Stimulated activated CD4-positive, alpha-beta T cell treated with anti-CD3 and anti-CD28 coated beads, TNF-alpha, amount 100 ng/mL, for 1 hour (primary cell): ENCODE measurements at places on chromosomes 16 and 17.
A peak's percentile ranks its signal among the peaks of the same experiment; 100 is the strongest.

DNA sequence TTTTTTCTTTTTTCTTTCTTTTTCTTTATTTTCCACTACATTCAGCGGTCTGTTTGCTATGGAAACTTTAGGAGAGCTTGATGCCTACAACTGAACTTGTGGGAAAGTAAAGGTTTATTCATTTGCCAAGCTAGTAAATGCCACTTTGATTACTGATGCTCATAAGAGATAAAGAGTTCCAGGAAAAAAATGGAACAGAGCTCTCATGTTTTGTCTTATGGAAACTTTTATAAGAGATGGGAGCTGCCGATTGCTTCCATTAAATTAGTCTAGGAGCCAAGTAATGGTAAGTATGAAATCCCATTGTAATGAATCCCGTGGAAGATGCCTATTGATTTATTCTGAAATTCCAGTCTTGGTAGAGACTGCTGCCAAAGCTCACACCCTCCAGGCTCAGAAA, 7.1 kb downstream of the ANKFN1 start:
- no peak for DNase-seq

DNA sequence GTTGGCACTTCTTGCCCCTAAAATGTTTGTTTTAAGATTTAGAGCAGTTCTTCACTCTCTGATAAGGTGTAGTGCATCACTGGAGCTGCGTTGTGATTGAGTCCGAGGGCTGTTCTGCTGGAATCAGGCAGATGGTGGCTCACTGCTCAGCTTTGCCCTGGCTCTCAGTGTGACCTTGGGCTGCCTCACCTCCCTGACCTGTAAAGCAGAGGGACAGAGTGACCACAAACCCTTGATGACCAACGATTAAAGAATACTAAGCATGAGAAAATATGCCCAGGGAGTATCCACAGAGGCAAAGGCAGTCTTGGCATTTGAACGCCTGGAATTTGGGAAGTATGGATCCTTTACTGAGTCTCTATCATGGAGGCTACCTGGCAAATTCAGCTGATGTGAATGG, 18.1 kb downstream of the CMIP start:
- DNase-seq, result no peak

DNA sequence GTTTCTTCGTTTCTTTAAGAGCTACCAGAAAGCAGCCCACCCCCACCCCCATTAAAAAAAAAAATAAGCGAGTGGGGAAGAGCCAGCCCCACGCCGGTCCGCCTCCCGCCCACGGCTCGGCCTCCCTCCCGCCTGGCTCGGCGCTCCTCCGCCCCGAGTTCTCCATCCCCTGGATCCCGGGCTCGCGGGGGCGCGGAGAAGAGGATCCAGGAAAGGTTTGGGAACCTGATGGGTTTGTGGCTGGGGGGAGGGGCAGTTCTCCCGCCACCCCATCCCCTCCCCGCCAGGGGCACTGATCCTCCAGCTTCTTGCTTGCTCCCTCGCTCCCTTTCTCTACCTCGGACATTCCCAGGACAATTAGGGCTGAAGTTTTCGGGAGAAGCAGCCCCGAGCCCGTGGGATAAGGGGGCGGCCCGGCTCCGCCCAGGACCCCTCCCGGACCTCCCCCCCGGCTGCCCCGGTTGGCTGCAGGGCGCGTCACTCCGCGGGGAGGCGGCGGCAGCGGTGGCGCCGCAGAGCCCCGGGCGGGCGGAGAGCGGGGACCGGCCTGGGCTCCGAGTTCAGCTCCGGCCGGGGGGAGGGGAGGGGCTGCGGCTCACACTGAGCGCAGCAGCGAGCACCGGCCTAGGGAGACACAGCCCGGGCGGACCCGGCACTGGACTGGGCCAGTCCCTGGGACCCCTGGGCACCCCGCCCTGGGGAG, 1.0 kb upstream of the SALL1 start:
- DNase-seq, result no peak

GRCh38 chr17:53470626-53471025, 352.1 kb upstream of the KIF2B start:
- no peak for DNase-seq

DNA sequence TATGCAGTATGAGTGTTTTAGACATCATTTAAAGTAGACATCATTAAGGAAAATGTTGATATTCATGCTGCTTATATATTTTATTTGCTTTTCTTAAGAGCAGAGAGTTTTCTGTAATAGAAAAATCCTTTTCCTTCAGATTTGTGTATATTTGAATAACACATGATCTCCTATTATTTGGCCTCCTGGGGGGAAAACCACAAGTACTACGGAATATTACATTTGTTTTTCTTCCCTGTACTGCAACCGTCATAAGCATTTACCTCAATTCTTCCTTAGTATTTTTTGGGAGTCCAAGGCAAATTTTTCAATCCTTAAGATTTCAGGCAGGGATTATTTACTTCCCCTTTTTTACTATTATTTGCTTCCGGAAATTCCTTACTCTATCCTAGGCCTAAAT, 6.0 kb downstream of the RSPRY1 start:
- no peak for DNase-seq

DNA sequence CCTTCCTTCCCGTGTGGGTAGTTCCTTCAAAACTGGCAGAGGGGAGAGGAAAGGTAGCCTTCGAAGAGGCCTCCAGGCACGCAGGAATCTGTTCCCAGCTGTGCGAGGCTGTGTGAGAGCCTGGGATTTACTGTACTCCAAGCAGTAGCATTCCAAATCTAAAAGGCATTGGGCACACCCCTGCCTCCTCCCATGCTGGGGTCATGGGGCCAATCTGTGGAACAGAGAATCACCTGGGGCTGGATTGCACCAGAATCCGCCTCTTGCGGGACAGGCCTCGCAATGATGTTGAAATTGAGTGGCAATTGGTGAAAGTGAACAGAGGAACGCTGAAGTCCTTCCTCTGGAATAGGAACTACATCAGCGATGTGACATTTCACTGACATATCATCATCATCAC, 72.5 kb upstream of the IRX3 start:
- DNase-seq, result no peak

- no peak for DNase-seq
Measured at GRCh38 chr16:77041468-77041867, 149.5 kb upstream of the MON1B start.

- DNase-seq, result peak; percentile 13
Measured at GRCh38 chr17:77666881-77667395, 291.6 kb upstream of the TNRC6C start.

- DNase-seq, result no peak
Measured at GRCh38 chr16:57651344-57652333, 16.5 kb upstream of the ADGRG3 start.

DNA sequence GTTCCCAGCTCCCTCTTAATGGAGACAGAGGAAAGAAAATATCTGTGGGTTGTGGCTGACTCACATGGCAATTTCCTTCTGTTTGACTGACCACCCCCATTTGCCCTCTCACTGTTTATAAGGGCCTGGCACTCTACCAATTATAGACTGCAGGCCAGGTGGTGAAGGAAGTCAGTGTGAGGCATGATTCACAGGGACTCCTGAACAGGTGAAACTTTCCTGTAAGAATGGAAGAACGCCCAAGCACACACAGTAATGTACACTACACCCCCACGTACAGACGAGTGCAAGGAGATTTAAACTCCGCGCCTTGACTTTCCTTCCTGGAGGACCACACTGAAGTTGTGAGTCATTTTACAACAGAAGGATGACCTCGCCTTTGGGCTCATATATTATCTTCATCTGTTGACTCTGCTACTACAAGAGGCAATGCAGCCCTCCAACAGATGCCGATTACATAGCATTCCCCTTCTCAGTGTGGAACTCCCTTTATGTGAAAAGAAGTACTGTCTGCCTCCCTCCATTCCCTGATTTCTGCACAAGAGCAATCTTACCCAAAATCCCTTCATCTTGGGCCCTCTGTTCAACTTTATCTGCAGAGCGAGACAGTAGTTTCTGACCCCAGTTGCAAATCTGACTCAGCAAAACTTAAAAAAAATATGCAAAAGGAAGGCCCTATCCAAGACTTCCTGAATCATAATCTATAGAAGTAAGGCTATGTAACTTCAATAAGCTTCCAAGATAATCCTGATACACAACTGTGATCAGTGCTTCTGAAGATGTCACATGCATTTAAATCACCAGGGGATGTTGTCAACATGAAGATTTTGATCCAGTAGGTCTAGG, 163.6 kb downstream of the SHISA6 start:
- DNase-seq, result no peak

DNA sequence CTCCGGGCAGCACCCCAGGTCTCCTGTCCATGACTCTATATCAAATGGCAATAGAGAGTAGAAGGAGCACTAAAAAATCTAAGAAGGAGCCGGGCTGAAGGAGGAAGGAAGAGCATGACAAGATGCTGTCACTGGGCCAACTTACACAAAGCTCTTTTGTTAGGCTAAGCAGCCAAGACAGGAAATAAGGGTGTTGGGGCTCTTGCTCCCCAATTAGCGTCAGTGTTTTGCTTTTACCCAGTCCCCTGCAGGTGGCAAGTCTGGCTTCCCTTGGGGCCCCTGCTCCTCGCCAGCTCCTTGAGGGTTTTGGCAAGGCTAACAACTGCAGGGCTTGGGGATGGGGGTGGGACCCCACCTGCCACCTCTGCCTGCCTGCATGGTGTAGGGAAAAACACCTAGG, 120.5 kb downstream of the CCT6B start:
- DNase-seq, result no peak

DNA sequence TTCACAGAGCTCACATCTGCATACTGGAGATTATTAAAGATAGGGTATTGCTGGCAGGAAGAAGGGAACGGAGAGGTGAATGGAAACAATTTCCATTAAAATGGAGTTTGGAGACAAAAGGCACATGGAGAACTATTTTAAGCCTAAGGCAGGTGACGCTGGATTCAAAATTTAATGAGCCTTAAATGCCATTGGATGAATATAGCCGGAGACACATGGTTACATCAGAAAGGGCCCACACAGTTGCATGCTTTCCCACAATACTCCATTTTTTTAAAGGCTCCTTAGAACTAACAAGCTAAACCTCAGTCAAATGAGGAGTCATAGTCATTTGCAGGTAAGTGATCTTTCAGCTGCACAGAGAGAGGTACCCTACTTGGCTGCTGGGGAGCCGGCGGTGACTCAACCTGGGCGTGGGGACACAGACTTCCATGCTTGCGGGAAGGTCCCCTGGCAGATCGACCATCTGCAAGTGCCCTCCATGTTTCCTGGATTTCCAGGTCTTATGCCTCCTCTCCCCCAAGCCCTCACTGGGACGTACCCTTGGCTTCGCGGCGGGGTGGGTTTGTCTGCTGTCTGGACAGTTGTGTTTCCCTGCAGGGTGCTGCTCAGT, 259.2 kb downstream of the CBLN1 start:
- no peak for DNase-seq

GRCh38 chr16:9053006-9053601, 38.3 kb upstream of the HAPSTR1 start:
- no peak for DNase-seq

DNA sequence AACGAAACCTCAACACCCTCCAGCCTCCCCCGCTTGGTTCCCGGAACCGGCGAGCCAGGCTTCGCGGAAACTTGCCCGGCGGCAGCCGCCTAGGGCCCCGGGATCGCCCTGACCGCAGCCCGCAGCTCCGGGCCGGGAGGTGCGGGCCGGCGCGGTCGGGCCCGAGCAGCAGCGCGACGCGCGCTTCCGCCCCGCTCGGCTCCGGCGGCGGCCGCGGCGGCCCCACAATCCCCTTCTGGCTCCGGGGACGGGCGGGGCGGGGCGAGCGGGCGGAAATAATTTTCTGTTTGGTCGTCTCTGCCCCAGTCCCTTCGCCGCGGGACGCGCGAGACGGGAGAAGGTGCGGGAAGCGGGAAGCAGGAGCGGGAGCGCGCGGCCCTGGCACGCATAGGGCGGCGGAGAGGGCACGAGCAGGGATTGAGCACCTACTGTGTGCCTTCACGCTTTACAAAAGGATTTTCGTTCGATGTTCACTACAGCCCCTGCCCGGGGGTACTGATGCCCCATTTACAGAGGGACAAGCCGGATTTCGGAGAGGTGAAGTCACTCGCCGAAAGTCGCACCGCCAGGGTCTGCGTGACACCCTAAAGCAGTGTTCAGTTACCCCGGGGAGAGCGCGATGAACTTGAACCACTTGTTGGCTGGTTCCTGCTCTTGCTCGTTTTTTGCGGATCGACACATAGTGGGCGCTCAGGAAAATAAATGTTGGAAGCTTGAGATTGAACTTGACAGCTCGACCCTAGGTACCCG, 2.7 kb upstream of the MLLT6 start:
- DNase-seq, result peak; percentile 67

DNA sequence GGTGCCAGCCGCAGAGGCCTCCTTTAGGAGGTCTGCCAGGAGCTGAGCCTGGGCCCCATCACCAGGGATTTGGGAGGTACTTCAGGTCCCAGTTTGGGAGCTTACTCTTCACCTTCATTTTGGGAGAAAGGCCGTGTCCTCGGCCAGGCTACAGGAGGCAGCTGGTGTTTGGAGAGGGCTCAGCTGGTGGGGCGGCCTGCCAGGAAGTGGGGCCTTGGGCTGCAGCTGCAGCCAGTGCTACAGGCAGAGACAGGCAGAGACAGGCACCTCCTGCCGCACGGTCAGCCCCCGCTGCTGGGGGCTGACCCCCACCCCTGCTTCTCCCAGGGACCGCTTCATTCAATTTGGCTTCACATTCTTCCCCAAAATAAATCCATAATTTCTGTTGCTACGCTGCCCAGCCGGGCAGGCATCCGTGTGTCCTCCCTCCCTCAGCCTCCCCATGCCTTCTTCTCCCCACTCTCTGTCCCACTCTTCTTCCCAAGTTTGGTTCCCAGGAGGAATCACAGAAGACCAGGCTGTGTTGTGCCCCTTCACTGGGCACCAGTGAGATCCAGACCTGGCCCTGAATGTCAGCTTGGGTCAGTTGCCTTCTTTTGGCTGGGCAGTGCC, 6.1 kb downstream of the TMEM235 start:
- DNase-seq, result no peak

DNA sequence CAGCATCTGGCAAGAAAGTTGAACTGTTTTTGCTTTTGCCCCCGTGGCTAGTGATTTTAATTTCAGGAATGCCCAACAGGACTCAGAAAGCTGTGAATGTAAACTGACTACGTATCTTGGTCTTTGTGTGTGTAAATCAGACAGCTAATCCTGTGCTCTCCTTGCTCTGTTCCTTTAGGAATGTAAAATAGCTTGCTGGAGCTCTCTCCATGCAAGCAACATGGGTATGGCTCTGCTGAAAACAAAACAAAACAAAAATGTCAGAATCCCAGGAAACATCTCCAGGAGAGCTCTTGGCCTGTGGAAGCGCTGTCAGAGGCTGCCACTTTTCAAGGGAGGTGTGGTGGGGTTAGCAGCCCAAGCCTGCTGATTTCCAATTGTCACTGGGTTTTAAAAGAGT, 161.8 kb upstream of the NOG start:
- DNase-seq, result no peak

- DNase-seq, result no peak
Measured at GRCh38 chr17:73414171-73414955, 102.6 kb upstream of the CDC42EP4 start.

GRCh38 chr16:27246439-27246838, 22.1 kb downstream of the NSMCE1 start:
- DNase-seq, result no peak

GRCh38 chr17:33798308-33798707, 456.8 kb upstream of the CCL2 start:
- DNase-seq, result no peak

- DNase-seq, result no peak
Measured at GRCh38 chr16:9484426-9484825, 393.0 kb downstream of the HAPSTR1 start.

- DNase-seq, result no peak
Measured at GRCh38 chr17:75194879-75195278, 10.6 kb upstream of the NUP85 start.

GRCh38 chr16:47885489-47885888, 270.3 kb downstream of the ABCC12 start:
- DNase-seq, result no peak

- no peak for DNase-seq
Measured at GRCh38 chr16:80019395-80019794, 418.9 kb upstream of the MAF start.

- DNase-seq, result no peak
Measured at GRCh38 chr17:64270885-64271284, 7.8 kb upstream of the TEX2 start.
